ENCODE measurements at places on chromosomes 4 and X.

GRCh38 chrX:70044541-70045245 lies 5.0 kb downstream of the AWAT2 start:
- no peak for DNase-seq

DNA sequence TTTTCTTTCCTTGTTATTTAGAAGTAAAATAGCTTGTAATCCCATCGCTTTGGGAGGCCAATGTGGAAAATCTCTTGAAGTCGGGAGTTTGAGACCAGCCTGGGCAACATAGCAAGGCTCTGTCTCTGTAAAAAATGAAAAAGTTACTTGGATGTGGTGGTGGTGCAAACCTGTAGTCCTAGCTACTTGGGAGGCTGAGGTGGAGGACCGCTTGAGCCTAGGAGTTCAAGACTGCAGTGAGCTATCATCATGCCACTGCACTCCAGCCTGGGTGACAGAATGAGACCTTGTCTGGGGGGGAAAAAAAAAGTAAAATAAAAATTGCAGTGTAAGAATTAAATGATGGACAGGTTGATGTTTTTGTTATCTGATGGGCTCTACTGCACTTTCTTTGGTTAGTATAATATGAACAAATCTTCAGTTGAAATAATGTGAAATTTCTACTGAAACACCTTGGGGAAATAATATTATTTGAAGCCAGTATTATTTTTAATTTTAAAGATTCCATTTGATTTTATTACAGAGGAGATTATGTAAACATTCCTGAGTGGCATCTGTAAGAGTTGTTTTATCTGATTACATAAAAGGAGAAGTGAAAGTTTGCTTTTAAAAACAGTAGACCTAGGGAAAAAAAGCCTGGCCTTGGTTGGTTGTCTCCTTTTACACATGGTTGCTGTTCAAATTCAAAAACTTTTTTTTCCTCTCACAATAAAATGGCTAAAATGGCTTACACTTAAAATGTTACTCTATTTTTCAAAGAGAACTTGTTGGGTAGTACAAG lies 10.5 kb upstream of the NDUFC1 start:
- no peak for DNase-seq

DNA sequence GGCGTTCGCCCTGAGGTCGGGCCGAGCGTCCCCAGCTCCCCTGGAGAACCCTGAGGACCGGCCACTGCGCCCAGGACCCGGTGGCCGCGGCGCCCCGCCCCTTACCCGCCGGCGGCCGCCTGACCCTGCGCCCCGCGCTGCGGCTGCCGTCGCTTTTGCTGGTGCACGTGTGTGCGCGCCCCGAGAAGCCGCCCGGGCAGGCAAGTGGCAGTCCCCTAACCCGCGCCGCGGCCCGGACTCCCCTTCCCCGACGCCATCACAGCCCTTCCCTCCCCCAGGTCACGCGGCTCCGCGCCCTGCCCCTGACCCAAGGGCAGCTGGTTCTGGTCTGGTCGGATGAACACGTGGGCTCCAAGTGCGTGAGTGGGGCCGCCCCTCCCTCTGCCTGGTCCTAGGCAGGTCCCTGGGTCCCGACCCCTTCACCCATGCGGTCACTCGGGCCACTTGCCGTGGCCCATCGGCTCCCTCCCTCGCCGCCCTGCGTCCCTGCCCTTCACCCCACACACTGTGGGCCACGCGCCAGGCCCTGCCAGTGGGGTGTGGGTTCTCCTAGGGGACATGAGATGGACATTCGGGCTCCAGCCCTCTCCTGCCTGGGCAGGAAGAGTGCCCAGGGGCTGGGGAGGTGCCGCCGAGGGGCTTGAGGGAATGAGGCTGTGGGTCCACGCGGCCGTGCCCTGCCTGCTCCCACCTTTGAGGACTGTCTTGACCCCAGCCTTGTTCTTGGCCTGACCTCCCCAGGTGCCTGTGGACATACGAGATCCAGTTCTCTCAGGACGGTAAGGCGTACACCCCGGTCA lies 8.0 kb upstream of the FGFRL1 start:
- DNase-seq, result no peak

DNA sequence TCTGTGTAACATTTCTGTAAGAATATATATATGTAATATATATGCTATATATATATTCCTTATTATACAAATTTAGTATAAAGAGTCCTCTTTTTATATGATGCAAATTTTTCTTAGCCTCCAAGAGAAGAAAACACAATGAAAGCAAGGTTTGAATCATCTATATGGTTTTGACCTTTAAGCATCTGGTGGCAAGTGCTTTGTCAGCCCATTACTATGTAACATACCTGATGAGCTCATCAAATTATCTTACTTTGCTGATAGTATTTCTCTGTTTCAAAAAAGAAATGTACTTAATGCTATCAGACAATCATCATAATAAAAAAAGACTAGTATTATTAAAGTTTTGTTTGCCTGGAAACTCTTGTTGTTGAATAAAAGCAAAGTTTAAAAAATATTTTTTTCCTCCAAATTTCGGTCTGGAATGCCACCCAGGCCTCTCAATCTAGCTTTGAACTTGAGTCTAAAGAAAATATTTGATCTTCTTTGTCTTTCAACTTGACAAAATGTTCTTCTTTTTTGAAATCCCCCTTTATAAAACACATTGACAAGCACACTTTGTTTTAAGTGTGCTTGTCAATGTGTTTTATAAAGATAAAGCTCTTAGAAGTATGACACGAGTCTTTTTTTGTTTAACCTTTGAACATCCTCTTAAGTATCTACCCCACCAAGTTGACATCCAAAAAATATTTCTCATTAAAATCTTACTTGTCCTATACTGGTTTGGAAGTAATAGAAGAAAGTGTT lies 26.2 kb downstream of the ZNF330 start:
- DNase-seq, result no peak

- DNase-seq, result no peak
Measured at GRCh38 chr4:6594826-6595355, 19.9 kb downstream of the MAN2B2 start.
